ENCODE measurements at places on chromosomes 1 and 21.

GRCh38 chr1:32887623-32888022, 1.3 kb downstream of the HPCA start:
- no peak for DNase-seq

- DNase-seq = no peak
Observed at GRCh38 chr1:234222561-234223280, 150.5 kb upstream of the COA6 start.

GRCh38 chr1:108803548-108803947, 53.3 kb downstream of the AKNAD1 start:
- no peak for DNase-seq

DNA sequence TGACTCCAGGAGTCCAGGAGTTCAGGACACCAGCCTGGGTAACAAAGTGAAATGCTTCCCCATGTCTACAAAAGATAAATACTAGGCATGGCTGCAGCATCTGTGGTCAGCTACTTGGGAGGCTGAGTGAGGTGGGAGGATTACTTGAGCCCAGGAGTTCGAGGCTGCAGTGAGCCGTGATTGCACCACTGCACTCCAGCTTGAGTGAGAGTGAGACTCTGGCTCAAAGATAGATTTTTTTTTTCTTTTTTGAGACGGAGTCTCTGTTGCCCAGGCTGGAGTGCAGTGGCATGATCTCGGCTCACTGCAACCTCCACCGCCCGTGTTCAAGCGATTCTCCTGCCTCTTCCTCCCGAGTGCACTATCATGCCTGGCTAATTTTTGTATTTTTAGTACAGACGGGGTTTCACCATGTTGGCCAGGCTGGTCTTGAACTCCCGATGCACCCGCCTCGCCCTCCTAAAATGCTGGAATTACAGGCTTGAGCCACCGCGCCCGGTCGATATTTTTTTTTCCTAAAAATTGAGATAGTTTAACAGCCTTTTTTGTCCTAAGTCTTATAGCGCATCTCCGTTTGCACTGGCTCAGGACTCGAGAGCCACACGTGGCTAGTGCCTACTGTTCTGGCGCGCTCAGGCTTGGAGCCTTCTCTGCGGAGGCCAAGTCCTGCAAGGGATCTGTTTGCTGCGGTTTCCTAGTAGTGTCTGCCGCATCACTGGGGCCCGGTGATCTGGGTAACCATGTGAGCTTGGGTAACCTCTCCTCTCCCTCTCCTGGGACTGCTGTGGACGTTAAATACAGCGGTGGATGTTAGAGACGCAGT, 1.0 kb upstream of the MFN2 start:
- no peak for DNase-seq

GRCh38 chr1:189673217-189673616, 804.4 kb downstream of the BRINP3 start:
- DNase-seq = no peak

DNA sequence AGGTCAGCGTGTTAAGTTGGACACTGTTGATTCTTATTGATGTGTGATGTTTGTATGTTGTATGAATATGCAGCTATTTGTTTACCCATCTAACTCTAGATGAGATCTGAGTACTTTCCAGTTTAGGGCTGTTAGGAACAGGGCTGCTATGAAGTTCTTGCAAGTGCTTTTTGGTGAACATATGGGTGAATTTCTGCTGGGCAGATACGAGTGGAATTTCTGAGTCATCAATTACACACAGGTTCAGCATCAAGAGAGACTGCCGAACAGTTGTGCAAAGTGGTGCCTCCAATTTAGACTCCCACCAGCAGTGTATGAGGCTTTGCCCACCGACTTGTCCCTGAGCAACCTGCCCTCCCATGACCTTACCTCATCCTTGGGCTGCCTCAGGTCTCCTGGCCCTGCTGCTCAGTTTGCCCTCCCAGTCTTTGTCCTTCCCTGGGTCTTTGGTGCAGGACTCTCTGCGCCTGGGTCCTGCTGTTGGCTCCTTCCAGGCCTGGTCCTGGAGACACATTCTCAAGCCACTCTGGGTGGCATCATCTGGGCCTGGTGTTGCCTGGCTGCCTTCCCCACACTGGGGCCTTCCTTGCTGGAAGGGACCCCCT, 343.6 kb downstream of the PTPRU start:
- DNase-seq = peak; percentile 82

DNA sequence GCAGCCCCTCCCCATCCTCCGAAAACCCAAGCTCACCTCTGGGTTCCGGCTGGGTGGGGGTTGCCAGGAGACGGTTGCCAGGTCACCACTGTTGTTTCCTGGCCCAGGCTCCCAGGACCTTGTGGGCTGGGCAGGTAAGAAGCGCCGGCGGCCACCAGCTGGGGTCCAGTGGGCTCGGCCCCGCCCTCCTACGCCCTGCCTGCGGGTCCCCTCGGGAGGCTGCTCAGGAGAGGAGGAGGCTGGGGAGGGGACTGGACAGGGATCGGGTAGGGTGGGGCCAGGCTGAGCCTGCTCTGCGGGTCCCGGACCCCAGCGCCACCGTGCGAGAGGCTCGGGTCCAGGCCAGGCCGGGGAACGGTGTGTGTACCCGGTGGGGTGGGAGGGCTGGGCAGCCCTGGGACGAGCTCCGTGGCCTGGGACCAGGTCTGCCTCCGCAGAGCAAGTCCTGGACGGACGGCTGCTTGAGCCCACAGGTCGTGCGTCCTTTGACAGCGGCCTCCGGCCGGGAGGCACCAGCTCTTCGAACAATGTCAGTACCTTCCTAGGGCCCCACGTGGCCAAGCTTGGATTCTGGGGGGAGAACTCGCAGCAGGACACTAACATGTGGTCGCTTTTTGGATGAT, at the start of gene TTLL10:
TSS of gene TTLL10 (plus strand) at position 88 of the 623 bp plus-strand sequence. CDS start 5,336 bp downstream, outside the sequence.
- DNase-seq = no peak

DNA sequence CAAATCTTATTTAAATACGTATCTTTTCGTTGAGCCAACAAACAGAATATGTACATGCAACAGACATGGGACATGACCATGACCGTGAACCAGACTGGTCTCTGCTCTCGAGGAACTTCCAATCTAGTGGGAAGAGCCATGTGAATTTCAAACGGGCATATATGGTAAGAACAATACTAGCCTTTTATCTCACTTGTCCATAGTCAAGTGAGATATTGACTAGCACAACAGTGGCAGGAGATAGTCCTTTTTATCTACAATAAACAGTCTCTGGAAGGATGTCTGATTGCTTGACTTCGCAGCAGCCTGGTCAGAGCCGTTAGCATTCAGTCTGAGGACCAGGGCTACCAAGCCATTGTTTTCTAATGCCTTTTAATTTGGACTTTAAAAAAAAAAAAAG, 12.6 kb upstream of the PLA2G2C start:
- no peak for DNase-seq

GRCh38 chr1:118783095-118783758, 204.9 kb downstream of the TBX15 start:
- no peak for DNase-seq

DNA sequence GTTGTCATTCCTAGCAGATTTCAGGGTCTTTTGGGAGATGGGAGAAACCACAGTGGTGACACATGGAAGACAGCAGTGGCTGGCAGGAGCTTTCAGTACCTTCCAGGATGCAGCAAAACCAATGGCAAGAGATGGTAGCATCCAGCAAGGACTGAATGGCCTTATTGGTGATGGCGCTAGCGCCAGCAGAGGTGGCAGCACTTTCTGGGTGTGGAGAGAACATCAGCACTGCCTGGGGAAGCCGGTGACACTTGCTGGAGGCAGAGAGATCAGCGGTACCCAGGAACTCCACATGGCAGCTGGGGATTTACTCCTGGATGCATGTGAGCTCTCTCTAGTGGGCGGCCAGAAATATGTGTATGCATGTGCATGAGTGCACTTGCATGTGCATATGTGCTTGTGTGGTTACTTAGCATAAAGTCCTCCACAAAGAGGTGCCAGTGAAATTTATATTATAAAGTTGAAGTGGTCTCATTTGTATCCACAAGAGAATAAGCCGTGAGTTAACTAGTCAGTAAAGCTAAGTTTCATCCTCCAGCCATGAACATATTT, 364.7 kb downstream of the LMX1A start:
- no peak for DNase-seq

GRCh38 chr1:94555091-94555490, 13.5 kb upstream of the F3 start:
- no peak for DNase-seq

GRCh38 chr1:209743145-209743482, 12.7 kb upstream of the TRAF3IP3 start:
- peak; percentile 96 for DNase-seq

GRCh38 chr1:25232866-25233784, 823 bp upstream of the SYF2 start:
- peak; percentile 84 for DNase-seq

DNA sequence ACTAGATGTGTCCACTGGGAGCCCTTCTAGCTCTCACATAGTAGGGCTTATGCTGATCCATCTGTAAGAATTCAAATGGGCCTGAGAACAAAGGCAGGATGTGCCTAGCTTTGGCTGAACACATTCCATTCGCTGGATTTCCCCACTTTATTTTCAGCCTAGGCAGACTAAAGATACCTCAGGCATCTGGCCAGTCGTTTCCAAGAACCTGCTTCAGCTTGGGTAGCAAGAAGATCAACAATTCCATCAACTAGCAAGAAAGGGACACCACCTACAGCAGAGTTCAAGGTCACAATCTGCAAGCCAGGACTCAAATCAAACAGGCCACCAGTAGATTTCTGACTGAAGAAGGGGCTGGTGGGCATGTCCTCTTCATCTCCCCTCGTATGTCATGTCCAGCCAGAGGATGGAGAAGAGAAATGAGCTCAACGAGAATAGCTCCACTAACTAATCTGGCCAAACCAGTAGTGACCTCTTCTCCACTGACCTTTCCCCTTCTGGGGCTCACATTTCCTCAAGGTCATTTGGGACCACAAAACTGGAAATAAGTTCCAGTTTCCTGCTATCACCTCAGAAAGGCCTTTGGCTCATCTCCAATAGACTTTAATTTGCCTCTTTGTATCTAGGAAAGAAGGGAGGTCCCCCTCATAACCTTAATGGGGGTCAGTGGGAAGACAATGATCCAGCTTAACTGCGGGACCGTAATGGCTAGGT, 14.2 kb downstream of the TXNIP start:
- DNase-seq = no peak

- DNase-seq = no peak
Observed at GRCh38 chr1:193241132-193241827, 54.9 kb upstream of the B3GALT2 start.

DNA sequence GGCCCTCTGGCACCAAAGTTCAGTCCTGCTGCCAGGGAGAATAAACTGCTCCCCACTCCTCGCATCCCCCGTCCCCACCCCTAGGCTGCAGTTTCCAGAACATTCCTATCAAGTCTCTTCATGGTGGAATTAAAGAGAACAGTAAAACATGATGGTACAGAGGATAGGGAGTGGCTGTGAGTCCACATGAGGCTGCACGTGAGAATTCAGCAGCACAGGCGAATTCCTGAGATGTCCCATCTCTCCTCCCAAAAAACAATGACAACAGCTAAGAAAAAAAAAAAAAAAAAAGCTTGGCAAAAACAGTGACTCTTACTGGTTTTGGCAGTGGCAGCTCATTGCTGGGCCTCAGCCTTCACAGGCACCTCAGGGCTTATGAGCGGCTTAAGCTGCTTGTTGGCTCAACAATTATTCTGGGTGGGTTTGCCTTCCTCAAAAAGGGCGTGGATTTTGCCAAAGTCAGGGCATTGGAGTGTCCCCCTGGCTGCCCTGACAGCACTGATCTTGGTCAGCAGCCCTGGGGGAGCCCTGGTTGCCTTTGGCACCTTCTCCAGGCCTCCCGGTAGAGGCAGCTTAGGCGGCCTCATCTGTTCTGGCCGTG, 5.7 kb upstream of the IFFO2 start:
- DNase-seq = no peak

GRCh38 chr1:246197076-246197475, 310.0 kb downstream of the SMYD3 start:
- no peak for DNase-seq

GRCh38 chr1:162612606-162613400, 19.5 kb upstream of the DDR2 start:
- peak; percentile 18 for DNase-seq

DNA sequence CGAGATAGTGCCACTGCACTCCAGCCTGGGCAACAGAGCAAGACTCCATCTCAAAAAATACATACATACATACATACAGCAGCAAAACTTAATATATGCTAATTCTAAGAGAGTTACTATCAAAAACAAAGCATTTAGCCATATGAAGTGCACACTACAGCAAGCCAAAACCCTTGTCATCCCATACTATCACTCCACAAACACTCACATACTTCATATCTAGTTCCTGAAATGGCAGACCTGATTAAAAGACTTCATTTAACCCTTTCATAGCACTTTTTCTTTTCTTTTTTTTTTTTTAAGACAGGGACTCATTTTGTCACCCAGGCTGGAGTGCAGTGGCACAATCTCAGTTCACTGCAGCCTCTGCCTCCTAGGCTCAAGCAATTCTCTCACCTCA, 65.6 kb downstream of the COP1 start:
- DNase-seq = no peak

DNA sequence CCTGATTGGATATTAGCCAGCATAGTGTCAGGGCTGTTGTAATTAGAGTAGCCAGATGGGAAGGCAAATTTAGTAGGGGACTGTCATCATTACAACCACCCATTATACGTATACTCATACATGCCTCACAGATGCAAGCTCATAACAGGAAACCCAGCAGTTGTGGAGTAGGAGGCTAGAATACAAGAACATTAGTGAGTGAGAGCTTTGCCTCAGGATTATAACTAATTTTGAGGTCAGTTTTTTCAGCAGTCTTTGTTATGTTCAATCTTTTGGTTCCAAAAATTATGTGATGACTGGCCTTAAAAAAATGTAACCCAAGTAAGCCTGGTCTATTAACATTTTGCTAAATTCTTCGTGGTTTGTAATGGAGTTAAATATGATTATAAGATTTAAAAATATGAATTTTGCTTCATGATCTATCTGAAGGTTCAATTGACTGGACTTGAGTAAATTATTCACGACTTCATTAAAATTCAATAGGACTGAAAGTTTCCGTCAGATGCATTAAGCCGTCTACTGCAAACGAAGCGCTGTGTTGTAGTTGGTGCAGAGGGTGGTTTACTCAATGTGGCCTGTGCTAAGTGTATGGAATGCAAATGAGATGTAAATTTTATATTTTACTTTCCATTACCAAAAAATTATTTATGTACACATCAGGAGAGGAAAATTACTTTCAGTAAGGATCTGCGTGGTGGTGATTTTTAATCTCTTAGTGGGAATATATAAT, 48.8 kb downstream of the KCNK1 start:
- peak; percentile 17 for DNase-seq

All from astrocyte of the spinal cord (primary cell).